ENCODE measurements at places on chromosomes 6 and 20.

- no peak for DNase-seq
Measured at GRCh38 chr6:139361211-139361610, 13.2 kb downstream of the CITED2 start.

- no peak for DNase-seq
Measured at GRCh38 chr6:57226221-57226620, 4.1 kb upstream of the RAB23 start.

DNA sequence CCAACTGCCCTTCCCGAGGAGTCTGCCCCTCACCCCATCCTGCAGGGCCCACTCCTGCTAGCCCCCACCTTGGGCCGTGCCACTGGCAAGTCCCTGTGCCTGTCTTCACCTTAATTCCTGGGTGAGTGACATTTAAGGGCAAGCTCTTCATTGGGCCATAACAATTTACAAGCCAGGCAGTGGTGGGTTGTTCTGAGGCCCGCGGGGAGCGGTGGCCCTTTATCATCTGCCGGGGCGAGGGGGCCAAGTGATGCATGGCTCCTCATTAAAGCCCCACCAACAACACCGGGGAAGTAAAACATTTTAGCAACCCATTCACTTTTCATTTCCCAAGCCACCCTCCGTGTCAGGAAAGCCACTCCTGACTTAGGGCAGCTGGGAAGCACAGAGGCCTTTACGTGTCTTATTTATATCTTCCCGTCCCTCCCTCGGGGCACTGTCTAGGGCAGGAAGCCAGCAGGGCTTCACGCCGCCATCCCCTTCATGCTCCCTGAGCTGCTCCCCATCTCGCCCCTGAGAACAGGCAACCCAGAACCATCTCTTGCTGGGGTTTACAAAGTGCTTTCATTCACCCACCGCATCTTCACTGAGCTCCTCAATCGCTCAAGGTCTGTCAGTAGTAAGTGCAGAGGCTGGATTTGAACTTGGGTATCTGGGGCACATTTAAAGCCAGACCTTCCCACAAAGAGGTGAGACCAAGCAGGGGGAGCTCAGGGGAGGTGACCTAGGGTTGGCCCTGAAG is 55.5 kb upstream of the CCDC167 start:
- no peak for DNase-seq

- DNase-seq = no peak
Measured at GRCh38 chr6:40778196-40778595, 191.0 kb upstream of the LRFN2 start.

DNA sequence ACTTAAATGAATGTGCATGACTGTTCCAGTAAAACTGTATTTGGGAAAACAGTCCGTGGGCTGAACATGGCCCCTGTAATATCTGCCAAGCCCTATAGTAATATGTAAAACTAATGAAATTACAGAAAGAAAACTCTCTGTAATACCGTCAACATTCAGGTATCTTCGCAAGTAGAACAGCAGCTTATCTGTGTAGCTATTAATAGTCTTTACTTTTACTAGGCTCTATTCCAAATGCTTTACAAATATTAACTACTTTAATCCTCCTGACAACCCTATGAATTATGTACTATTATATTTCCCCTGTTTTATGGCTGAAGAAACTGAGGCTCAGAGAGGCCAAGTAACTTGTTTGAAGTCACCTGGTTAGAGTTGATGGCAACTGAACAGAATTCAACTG is 57.1 kb downstream of the DAAM2 start:
- no peak for DNase-seq

GRCh38 chr20:4082406-4083097 is 67.2 kb upstream of the RNF24 start:
- DNase-seq = peak; percentile 33

DNA sequence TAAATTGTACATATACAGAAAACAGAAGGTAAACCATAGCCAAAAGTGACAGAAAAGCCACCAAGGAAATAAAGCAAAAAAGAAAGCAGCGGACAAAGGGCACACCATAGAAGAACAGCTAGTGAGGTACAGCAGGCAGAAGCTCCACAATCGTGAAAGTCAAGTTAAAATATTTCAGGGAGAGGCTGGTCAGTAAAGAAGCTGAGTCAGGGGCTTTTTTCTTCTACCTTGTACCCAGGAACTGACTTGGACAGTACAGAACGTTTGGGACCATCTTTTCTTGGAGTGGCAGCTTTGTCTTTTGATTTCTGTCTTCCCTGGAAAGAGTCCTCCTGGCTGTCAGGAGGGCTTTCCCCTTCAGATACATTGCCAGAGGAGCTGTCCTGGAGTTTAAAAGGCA is 8.1 kb downstream of the C6orf120 start:
- no peak for DNase-seq

DNA sequence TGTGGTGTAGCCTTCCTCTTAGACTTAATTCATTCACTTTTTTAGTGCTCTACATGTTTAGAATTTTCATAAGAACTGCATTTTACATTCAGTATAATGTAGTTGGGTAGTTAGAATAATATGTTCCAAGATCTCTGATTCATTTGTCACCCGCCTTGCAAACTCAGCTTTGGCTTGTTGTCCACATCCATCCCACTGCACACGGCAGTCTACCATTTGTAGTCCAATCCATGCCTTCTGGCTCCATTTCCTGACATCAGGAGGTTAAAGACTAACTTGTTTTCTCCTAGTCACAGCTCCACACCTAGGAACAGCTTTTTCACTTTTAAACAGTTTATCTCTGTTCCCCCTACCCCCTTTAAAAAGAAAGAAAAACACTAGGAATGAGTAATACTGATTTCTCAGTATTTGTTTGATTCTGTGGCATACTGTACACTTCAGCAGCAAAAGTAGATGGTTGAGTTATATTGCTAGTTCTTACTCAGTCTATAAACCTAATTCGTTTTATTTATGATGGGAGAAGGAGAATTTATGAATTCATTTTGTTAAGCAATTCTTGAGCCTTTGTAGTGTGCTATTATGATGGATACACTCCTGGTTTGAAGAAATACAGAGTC is 180.9 kb downstream of the ARID1B start:
- no peak for DNase-seq

GRCh38 chr6:44920952-44921491 is 407.1 kb upstream of the RUNX2 start:
- DNase-seq = no peak

- peak; percentile 72 for DNase-seq
Measured at GRCh38 chr6:32969685-32970412, 1.5 kb downstream of the BRD2 start.

GRCh38 chr6:7129784-7130569 is 22.2 kb downstream of the RREB1 start:
- no peak for DNase-seq

- no peak for DNase-seq
Measured at GRCh38 chr6:110325197-110325596, 33.0 kb downstream of the METTL24 start.

GRCh38 chr6:21459641-21460040 is 133.9 kb upstream of the SOX4 start:
- DNase-seq = no peak

- DNase-seq = no peak
Measured at GRCh38 chr20:9517297-9518162, 3.1 kb downstream of the LAMP5 start.

DNA sequence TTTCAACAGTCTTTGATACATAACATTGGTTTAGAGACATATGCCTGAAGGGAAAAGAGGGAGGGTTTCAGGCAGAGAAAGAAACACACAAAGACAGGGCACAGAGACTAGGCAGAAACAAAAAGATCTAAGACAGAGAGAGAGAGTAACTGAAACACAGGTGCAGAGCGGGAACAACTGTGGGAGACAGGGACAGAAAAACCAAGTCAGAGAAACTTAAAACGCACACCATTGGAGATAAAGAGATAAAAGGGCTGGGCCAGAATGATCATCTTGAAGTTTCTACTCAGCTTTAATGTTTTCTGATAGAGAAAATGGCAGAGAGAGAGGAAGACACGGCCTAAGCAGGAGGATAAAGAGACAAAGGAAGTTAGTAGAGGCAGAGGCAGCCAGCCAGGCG is 11.8 kb downstream of the UNC5CL start:
- DNase-seq = no peak

DNA sequence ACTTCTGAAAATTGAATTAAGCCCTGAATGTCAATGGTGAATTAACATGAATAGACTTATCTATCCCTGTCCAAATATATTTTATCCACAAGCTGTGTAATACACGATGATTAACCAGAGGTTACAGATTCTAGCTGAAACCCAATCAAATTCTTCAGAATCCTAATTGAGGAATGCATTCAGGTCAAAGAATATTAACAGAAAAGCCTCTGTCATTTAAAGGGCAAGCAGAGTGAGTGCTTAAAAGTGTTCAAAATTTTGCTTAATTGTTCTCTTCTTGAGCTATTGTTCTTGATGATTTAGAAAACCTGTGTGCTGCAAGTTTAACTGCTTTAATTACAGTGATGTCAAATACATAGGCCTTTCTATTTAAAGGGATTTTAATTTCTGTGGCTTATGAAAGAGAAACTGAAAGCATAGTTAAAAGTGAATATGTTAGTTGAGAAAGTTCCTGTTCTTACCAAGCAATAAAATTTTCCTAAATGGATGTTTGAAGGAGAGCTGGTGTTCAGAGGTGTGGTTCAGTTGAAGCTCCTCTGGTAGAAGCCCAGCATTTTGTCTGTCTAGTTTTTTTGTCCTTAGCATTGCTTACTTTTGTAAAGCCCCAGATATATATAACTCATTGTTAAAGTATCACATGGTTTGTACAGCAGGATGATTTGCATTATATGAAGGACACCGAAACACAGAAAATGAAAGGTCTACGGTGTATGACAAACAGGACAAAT is 466.3 kb upstream of the PLCB4 start:
- no peak for DNase-seq

GRCh38 chr6:115838763-115839401 is 221.8 kb downstream of the FRK start:
- DNase-seq = no peak

- DNase-seq = no peak
Measured at GRCh38 chr6:129603741-129604140, 106.2 kb downstream of the ARHGAP18 start.

DNA sequence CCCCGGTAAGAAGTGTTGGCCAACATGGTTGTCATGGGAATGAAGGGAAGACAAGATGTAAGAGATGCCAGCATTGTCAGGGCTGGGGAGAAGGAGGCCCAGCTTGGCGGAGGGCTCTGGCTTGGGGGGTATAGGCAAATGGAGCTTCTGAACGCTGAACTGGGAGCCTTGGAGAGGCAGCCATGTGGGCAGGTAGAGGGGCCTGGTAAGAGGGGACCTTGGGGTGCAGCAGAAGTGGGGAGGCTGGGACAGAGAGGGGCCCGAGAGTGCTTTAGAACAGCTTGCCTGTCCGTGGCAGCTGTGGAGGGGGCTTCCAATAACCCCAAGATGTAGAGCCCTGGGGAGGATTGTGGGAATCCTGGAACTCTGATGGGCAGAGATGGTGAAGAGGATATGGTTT is 3.0 kb downstream of the SLC22A1 start:
- DNase-seq = no peak

DNA sequence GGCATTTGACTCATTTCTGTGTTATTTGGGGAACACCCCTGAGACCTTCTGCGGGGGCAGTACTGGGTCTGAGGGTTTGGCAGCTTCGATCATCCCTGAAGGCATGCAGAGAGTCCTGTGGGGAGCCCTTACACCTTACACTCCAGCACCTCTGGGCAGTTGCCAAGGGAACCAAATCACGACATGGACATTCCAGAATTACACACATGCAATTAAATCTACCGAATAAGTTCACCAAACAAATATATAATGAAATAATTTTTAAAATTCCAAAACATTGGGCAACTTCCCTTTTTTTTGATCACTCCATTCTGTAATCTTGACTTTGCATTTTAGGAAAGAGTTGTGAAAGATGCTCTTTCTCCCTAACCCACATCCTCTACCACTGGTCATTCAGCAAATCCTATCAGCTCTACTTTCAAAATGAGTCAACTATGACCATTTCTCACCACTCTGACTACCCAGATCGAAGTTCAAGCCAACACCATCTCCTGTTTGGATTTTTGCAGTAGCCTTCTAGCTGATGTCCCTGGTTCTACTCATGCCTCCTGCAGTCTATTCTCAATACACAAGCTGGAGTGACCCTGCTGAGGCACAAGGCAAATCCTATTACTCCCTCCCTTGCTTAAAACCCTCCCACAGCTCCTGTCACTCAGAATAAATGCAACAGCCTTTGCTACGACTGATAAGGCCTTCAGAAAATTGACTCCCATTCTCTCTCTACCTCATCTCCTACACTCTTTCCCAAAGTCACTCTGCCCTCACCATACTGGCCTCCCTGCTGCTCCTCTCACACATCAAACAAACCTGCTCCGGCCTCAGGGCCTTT is 533.3 kb downstream of the HACE1 start:
- DNase-seq = no peak

DNA sequence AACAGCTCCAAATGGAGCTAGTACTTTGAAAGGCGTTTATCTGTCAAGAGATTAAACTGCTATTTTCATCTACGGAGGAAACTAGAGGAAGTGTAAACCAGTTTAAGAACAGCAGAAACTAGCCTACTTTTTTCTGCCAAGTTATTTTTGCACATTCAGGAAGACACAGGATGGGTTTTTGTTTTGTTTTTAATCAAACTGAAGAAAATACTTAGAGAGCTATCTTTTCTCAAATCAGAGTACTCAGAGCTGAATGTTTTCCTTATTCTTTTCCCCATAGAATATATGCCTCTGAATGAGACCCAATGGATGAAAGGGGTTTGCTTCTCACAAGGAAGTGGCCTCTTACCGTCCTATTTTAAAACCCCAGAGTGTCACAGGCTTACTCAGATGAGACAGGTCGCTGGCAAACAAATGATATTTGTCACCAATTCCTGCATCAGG is 538.5 kb downstream of the CD83 start:
- DNase-seq = no peak

DNA sequence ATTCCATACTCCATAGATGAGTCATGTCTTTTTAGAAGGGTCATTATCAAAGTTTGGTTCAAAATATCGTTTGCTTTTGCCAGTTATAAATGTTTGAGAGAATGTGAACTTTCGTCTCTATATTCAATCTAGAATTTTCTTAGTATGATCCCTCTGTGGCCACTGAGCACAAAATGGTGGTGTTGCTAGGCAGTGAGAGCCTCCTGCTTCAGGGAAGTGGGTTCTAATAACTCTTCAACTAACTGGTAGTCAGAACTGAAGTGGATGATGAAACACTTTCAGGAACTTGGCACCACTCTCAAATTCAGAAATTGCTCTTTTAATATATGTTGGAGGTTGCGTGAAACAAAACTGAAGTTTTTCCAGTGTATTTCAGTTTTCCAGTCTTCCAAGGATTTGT is 125.0 kb upstream of the DOK5 start:
- no peak for DNase-seq

GRCh38 chr6:167113047-167113754 is 9.7 kb upstream of the CCR6 start:
- no peak for DNase-seq

GRCh38 chr6:128414943-128415342 is 105.5 kb downstream of the PTPRK start:
- DNase-seq = no peak

GRCh38 chr20:49384437-49385434 is 97.7 kb downstream of the KCNB1 start:
- DNase-seq = peak; percentile 68

- no peak for DNase-seq
Measured at GRCh38 chr20:47950124-47950912, 165.0 kb upstream of the SULF2 start.

All from stimulated activated CD4-positive, alpha-beta T cell treated with anti-CD3 and anti-CD28 coated beads, Interleukin-15, amount 100 ng/mL, for 48 hours (primary cell).